Dorsolateral prefrontal cortex (tissue), 122 donors: ENCODE measurements at places on chromosomes 16 and 17.

- DNase-seq = peak; percentile 80
Measured at GRCh38 chr17:75693500-75694481, 26.7 kb downstream of the SAP30BP start.

GRCh38 chr17:78289802-78290363 lies 58.5 kb downstream of the TMEM235 start:
- DNase-seq = peak; percentile 77

- DNase-seq = no peak
Measured at GRCh38 chr17:14434506-14434905, 133.6 kb downstream of the HS3ST3B1 start.

DNA sequence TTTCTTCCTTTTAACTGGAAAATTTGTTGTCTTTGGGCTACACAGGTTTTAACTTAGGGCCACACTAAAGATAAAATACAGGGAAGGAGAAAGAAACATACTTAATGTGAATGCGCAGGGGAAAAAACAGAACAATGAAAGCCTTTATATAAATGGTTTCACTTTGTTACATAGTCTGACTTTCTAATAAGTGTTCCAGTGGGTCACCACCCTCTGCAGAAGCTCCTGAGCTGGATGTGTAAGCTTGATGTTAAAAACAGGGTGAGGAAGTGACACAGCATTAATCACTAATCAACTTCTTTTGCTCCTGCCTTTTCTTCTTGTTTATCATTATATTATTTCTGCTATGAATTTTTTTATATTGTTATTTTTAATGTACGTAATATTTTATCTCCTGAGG lies 445.6 kb upstream of the CA10 start:
- no peak for DNase-seq

DNA sequence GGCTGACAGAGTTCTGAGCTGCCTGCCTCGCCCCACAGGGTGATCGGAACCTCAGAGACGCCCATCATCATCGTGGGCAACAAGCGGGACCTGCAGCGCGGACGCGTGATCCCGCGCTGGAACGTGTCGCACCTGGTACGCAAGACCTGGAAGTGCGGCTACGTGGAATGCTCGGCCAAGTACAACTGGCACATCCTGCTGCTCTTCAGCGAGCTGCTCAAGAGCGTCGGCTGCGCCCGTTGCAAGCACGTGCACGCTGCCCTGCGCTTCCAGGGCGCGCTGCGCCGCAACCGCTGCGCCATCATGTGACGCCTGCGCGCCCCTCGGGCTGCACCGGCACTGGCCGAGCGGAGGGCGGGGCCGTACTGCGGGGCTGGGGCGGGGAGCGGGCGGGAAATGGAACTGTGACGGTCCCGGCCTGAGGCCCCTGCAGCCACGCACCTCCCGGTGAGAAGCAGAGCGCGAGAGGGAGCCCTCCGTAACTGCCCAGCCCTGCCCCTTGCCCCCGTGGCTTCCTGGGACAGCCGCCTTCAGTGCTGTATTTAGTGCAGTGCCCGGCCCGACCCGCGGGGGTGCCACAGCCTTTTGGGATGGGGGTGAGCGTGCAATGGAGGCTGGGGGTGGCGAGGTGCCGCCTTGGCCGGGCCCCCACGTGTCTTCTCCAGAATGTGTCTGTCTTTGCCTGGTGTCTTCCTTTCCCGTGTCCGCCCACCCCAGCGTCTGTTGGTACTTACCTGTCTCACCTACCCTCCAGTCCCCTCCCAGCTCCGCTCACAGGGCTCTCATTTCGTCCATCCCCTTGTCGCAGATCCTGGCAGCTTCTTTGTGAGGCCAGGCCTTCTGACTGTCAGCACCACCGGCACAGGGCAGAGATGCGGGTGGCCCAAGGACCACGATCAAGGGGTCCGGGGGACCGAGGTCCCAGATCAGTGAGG lies 9.8 kb downstream of the RASL10B start:
- DNase-seq = no peak
